ENCODE measurements at places on chromosomes 2 and 18.

DNA sequence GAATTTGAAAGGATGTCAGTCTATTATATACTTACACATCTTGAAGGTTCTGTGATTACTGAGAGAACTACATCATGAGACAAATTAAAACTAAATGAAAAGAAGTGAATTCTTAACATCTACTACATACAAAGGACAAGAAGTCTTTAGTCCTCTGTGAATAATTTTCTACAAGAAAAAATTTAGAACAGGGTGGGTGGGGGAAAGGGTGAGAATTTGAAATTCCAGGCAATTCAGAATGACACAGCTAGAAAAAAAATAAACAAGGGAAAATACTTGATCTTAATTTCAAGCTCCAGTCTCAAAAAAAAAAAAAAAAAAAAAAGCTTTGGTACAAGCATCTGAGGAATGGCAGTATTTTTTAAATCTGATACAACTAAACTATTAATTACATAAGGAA lies 15.5 kb downstream of the CUL3 start:
- no peak for DNase-seq

GRCh38 chr18:78904179-78904531 lies 75.5 kb upstream of the SALL3 start:
- no peak for DNase-seq

DNA sequence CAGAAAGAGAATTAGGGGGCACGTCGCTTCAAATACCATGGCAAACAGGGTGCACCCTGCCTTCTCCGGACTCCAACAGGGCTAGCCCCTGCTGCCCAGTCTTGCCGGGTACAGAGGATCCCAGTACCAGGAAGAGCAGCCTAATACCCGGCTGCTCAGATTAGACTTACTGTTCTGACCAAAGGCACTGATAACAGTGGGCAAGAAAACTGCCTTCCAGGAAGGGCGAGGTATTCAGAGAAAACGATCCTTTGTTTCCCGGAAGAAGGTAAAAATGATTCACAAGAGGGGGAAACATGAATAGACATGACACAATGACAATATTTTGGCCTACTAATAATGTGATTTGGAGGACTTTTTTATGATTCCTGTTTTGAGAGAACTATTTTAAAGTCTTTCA lies 99.9 kb downstream of the SS18 start:
- DNase-seq = no peak

DNA sequence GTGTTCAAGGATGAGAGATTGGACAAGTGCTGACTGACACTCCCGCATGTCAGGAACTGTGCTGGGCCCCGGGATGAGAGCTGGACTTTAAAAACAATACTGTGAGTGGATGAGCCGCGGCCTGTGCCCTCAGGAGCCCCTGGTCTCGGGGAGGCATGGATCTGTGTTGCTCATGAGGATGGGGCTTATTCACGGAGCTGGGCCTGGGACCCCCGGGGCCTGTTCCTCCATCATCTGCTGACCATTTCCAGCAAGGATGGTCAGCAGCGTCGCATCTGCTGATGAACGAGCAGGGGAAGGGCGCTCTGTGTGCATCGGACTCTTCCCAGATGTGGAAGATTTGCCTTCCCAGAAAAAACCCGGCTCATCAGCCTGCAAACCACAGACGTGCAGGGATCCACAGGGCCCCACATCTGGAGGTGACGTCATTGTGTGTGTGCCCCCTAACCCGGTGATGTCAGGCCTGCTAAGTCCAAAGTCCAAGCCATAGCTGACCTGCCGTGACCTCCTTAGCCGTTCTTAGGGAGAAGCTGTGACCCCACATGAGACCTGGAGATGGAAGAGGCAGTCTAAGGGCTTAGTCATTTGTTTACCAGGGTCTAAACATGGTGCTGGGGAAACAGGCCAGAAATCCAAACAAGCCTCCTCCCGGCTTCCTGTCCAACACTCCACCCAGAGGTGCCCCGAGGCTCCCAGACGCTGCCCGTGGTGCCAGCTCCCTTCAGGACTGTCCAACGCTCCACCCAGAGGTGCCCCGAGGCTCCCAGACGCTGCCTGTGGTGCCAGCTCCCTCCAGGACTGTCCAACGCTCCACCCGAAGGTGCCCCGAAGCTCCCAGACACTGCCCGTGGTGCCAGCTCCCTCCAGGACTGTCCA lies 143.9 kb downstream of the PXDN start:
- no peak for DNase-seq

DNA sequence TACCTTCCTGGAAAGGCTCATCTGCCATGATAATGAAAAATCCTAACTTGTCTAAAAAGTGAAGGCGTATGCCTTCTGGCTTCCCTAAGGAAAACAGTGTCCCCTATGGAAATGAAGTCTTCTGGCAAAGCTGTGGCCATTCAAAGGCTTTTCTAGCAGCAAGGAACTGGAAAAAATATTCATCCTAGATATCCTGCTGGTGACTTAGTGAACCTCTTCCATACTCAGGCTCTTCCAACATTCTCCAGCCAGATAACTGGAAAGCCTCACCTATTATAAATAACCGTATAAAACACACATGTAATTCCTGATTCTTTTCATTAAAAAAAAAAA lies 84.7 kb downstream of the RBMS1 start:
- DNase-seq = no peak

- no peak for DNase-seq
Observed at GRCh38 chr2:21142149-21142548, 18.4 kb downstream of the TDRD15 start.

DNA sequence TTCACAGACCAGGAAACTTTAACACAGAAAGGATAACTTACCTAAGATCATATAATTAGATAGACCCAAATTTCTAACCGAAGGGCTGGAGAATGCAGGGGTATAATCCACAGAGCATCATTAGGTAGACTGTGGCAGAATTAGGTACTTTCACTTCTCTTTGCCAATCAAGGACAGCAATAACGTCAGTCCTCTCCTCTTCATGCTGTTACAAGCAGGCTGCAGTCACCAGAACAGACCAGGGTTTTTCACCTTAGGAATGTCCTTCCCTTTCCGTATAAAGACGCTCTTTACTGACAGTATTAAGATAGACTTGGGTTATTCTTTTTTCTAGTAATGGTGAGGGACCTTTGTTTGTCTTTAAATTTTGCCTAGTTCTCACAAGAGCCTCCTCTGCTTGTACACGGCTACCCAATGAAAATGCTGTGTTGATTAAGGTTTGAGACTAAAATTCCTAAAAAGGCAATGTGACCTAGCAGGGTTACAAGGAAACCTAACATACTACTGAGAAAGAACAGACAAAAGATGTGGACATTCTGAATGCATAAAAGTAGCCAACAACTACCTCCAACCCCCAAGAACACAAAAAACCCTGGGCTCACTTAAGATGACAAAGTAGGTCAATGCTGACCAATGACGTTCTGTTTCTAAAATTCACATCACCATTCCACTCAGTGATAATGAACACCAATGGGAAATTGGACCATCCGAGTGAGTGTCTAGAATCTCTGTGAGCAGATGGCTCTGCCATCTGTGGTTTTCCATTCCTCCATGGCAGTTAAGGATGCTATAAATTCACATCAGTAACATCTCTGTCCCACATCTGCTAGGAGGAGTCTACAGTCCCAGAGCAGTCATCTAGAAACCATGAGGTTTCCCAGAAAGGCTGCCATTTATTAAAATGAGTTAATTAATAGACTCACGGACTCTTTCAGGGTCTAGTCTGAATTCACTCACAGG lies 2.1 kb downstream of the PDIA6 start:
- peak; percentile 31 for DNase-seq

DNA sequence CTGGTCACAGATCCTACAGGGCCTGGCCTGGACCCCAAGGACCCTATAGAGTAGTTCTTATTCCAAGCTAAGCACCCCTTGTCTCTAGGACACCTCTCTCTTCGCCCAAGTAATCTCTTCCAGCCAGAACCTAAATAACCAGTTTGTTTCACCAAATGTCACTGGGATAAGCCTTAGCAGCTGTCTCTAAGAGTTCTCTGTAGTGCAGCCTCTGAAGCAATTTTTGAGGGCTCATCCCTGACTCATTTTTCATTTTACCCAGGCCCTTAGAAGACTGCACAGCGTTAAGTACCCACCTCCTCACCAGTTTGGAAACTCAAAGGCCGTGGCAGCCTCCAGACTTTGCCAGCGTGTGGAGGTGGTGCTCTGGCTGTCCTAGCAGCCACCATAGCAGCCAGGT lies 290.1 kb upstream of the SIX2 start:
- DNase-seq = no peak

- no peak for DNase-seq
Observed at GRCh38 chr2:54516842-54517241, 60.7 kb downstream of the SPTBN1 start.

DNA sequence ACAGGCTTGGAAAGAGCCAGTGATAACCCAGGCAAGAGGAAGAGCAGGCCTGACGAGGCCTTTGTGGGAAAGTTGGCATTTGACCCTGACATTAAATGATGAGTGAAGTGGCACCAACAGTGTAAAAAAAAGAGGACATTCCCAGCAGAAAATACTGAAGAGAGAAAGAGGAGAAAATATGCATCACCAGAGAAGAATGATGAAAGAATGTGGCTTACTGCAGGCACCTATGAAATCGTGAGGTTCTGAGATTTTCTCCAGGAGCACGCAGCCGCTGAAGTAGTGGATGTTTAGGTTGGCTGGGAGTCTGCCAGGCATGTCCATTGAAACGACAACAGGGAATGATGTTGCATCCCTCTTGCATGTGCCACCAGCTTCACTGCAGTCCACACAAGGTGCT lies 13.8 kb downstream of the EHD3 start:
- DNase-seq = no peak

- DNase-seq = no peak
Observed at GRCh38 chr18:53093636-53094035, 753.6 kb downstream of the DCC start.

GRCh38 chr2:96984300-96984699 lies 2.1 kb downstream of the FAM178B start:
- no peak for DNase-seq

DNA sequence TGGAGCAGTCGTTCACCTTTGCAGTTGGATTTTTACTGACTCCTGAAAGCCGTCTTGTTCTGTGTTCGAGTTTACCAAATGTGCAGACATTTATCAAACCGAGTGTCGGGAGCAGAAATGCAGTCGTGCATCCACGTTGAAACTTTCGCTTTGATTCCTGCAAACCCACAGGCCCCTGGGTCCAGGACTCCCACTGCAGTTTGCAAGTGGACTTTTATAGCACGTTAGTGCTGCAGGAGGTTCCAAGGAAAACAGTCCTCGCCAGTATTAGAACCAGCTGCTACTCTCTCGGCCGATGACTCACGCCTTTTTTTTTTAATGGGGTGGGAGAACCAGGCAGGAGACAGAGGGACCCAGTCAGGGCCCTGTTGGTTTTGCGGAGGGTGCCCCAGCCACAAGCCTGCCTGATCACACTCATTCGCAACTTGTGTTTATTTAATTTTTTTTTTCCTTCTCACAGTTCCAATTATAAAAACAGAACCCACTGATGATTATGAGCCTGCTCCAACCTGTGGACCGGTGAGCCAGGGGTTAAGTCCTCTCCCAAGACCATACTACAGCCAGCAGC lies 90.1 kb downstream of the NFATC1 start:
- DNase-seq = peak; percentile 95

DNA sequence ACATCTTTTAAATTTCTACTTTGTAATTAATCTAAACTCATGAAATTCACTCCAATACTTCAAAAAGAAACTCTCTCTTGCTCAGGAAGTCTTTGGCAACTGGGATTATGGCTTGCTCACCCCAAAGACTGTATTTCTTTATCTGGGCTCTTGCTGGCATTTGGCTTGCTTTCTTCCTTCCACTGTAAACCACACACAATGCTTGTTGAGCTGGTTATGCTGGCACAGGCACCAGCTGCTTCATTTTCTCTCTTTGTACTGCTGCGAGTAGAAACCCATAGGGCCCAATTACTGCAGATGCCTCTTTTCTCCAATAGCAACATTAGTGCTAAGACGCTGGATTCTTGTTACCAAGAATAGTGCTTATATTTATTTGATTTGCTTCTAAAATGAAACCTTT lies 51.4 kb downstream of the SLC38A11 start:
- DNase-seq = no peak

DNA sequence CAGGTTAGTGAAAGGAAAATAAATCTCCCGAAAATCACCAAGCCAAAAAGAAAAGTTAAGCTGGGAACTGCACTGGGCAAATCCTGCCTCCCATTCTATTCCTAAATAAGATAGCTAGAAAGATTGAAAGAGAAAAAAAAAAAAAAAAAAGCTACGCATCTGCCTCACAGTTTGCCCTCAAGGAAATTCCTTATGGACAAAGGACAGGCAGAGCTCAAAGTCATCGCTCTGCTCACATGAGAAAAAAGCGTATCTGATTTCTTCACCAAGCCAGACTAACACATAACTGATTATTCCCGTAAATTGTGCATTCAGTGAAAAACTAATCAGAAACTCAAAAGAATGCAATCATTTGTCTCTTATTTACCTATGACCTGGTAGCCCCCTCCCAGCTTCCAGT lies 50.0 kb downstream of the PUM2 start:
- DNase-seq = no peak

All from GM03348 (cell line).